ENCODE measurements at places on chromosomes 5 and 9. TPM values are rescaled to one million over a fixed set of nuclear protein-coding genes. Genes with fewer than 3 reads are reported as not detected.

GRCh38 chr5:95283022-95283615, 1.8 kb downstream of the MCTP1 start:
- peaks cover 5% of the 10 kb centered on the region for H3K27me3 ChIP-seq
- H3K27ac ChIP-seq: no peak overlapping the region
- H3K4me1 ChIP-seq: no peaks in the 10 kb centered on the region
- no peak for DNase-seq

DNA sequence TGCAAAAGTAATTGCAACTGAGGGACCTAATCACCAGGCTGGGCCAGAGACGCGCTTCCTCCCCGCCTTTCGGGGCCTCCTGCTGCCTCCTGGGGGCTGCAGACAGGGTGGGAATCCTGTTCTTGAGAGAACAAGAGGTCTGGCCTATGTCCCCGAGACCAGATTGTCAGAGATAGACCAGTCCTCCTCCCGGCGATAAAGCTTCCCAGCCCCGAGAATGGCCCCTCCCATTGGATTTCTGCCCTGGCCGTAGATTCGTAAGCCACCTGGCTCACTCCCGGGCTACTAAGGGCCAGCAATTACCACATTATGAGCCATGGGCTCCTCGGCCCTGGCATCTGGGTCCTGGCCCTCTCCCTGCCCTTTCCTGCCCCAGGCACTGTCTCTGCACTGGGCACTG, 70.4 kb downstream of the HRH2 start:
- H3K27me3 ChIP-seq: no peaks in the 10 kb centered on the region
- no peak overlapping the region for H3K4me3 ChIP-seq
- no peaks in the 10 kb centered on the region for H3K36me3 ChIP-seq
- no peaks in the 10 kb centered on the region for H3K4me1 ChIP-seq
- no peak overlapping the region for H3K27ac ChIP-seq

DNA sequence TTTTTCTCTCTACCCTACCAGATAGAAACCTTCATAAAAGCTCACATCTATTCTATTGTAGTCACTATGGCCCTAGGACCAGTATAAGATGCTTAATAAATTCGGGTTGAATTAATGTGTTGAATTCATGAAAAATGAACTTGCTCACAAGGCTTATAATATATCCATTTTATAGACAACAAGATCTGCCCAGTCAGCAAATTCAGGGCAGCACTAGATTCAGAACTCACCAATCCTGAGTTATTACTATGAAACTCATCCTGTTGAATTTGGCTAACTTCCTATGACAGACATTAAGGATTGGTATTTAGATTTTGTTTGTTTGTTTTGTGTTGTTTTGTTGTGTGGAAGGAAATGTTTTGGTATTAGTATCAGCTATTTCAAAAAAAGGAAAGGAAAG, 143.6 kb upstream of the CCNG1 start:
- no peaks in the 10 kb centered on the region for H3K27me3 ChIP-seq
- no peak for DNase-seq
- H3K4me3 ChIP-seq: no peak overlapping the region

The OR1Q1 gene
- total RNA-seq: not detected
